ENCODE measurements at places on chromosomes 4 and X.

GRCh38 chr4:107147873-107148272 is 111.8 kb upstream of the DKK2 start:
- DNase-seq, result no peak

- DNase-seq, result no peak
Observed at GRCh38 chr4:109185548-109185947, 116.9 kb downstream of the COL25A1 start.

DNA sequence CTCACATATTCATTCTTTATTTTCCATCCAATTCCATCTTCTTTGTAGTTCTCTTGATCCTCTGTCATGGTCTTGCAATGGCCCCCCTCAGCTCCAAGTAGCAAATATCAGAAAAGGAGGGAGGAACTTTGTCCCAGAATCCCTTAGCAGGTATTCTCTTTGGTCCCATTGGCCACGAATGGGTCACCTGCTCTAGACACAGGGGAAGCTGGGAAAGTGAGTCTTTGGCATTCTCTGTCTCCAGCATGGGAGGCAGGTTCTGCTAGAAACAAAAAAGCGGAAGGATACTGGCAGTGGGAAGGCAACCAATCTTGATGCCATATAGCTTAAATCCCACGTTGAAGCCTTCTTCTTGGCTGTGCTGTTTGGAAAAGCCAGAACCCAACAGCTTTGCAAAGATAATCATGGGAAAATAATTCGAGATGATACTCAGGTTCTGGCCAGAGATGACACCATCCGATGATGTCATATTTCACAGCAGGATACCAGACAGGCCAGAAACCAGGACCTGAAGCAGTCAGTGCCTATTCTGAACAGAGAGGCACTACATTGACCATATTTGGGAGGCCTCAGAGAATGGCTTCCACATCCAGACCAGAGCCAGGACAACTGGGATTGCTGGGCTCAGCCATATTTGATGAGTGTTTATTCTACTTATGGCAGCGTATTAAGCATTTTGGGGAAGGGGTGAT is 110.4 kb upstream of the ATXN3L start:
- no peak for DNase-seq

GRCh38 chr4:181476508-181476890 is 766.7 kb upstream of the TENM3 start:
- no peak for DNase-seq

DNA sequence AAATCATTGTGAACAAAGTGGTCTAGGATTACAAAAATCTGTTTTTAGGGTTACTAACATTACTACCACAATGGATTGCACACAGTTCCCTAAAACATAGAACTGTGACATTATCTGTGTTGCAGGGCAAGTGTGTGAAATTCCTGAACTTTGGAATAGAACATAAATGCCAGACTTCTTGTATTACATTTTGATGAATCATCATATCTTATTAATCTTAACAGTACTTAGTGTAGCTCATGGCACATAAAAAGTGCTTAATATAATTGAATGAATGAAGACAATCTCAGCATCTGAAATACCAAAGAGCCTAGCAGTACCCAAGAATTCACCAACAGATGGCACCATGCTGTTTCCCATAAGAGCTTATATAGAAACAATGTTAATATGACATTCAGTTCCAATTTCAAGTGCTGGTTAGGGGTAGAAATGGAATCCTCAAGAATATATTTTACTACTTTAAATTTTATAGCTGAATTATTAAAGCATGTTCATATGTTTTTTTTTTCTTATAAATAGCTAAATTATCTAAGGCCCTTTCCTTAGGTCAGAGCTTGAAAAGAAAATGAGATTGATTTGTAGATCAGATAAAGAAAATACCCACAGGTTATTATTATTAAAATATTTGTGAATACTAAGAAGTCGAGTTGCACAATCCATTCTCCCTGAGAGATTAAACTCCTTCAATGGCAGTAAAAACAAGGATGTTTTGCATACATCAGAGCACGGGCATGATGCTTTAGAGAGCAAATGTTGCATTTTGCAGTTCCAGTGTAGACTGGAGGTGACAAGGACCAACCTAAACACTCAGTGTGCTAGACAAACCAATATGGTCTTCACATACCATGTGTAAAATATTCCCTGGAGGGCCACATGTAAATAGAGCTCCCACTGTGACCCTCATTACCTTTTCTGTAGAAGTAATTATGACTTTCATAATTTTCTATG is 25.7 kb upstream of the SHISA3 start:
- peak; percentile 2 for DNase-seq

DNA sequence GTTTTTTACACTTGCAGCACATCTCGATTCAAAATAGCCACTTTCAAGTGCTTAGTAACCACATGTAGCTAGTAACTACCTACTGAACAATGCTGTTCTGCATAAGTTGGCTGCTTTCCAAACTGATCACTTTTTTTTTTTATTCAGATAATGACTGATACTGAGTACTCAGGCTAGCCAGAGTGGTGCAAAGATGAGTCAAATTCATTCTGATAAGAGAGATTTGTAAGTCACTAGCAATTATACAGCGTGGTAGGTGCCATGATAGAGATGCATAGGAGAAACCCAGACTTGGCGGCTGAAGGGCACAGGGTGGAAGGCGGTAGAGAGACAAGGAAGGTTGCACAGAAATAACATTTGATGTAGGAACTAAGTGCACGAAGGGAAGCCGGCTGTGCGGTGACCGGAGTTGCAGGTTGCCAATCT is 357 bp upstream of the IGBP1 start:
- DNase-seq, result no peak

DNA sequence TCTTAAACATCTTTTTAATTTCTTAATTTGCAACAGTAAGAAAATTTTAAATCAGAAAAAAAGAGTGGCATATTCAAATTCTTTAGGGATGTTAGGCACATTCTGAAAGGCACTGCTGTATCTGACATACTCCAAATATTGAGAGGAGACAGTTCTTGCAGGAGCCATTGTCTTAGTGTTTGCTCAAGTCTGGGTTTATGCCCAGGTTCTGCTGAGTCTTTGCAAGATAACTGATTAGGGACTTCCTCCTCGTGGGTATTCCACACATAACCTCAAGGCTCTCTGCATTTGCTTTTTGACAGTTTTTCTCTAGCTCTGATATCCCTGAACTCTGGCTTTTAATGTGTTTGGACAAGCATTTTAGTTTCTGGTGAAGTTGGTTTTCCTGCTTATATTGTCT is 52.6 kb downstream of the RPS3A start:
- DNase-seq, result no peak

DNA sequence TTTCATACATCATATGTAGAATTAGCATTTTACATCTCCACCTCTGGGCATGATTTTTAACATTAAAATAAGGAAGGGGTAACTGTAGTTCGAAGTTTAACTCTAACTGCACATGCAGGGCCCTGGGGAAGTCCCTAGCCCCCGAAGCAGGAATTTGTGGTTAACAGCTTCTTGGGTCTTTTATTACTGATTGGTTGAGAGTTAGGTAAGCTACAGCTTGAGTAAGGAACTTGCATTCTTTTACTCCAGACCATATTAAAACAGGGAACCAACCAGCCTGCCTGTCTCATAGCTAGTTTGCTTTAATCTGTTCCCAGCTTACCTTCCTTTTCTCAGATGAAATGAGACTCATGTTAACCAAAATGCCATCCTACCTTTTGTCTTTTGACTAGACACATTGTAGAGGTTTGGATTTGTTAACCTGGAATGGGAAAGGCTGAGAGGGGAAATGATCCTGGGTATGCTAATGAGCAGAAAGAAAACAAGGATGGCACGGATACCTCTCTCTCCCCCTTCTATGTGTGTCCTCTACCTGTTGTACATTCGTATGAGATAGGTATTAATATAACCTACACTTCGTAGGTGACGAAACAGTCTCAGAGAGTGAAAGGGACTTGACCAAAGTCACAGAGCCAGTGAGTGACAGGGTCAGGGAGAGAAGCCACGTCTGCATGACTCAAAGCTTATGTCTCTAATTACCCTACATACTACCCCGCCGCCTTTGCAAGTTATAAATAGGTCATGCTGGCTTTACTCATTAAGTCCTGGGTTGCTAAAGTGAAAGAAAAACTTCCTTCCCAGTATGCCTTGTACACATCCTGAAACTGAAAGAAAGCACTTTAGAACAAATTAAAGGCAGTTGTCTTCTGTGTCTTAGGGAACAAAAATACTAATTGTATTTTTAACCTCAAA is 119.5 kb upstream of the AFF2 start:
- no peak for DNase-seq

- no peak for DNase-seq
Observed at GRCh38 chrX:23844502-23845138, 61.6 kb downstream of the SAT1 start.

DNA sequence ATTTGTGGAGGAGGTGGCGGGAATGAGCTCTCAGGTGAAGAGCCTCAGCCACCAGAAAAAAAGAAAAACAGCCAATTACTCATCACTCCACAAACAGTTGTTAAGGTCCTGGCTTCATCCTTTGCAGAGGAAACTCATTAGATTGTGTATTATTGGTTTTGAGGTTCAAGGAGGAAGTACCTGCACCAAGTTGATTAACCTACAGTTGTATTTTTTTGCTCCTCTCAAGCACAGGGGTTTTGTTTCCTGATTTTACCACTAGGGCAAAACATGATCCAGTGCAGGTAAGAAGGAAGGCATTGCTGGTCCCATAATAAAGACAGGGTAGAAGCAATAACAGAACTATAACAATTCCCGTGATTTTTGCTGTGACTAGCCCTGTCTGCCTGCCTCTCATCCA is 84.0 kb upstream of the QRFPR start:
- DNase-seq, result no peak

- DNase-seq, result no peak
Observed at GRCh38 chr4:20421603-20421985, 169.9 kb downstream of the SLIT2 start.

DNA sequence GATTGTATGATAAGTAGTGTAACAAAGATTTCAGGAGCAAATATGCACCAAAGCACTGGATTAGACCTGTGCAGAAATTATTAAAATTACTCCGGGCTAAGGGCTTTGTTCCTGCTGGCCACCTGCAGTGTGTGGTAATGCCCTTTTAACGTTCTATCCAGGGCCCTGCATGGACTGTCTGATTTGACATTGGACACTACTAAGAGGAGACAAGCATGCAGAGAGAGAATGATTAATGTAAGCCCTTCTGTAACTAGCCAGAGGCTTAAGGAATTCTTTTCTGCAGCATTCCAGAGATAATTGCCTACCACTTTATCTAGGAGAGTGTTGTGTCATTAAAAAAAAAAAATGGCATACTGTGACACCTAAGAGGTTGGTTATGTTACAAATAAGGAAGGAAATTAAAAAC is 117.0 kb downstream of the PCDH7 start:
- no peak for DNase-seq

GRCh38 chr4:22237155-22237751 is 278.6 kb downstream of the ADGRA3 start:
- DNase-seq, result no peak

DNA sequence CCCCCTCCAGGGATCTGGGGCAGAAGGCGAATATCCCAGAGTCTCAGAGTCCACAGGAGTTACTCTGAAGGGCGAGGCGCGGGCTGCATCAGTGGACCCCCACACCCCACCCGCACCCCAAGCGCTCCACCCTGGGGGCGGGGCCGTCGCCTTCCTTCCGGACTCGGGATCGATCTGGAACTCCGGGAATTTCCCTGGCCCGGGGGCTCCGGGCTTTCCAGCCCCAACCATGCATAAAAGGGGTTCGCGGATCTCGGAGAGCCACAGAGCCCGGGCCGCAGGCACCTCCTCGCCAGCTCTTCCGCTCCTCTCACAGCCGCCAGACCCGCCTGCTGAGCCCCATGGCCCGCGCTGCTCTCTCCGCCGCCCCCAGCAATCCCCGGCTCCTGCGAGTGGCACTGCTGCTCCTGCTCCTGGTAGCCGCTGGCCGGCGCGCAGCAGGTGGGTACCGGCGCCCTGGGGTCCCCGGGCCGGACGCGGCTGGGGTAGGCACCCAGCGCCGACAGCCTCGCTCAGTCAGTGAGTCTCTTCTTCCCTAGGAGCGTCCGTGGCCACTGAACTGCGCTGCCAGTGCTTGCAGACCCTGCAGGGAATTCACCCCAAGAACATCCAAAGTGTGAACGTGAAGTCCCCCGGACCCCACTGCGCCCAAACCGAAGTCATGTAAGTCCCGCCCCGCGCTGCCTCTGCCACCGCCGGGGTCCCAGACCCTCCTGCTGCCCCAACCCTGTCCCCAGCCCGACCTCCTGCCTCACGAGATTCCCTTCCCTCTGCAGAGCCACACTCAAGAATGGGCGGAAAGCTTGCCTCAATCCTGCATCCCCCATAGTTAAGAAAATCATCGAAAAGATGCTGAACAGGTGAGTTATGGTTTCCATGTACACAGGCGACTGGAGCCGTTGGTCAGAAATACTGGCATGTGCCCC is at the start of gene CXCL1:
Gene CXCL1, plus strand, starts transcription at position 264 of the 926 bp plus-strand sequence. Its CDS starts 78 bp downstream, at position 342.
- no peak for DNase-seq

- DNase-seq, result no peak
Observed at GRCh38 chr4:147366164-147366563, 114.7 kb upstream of the EDNRA start.

DNA sequence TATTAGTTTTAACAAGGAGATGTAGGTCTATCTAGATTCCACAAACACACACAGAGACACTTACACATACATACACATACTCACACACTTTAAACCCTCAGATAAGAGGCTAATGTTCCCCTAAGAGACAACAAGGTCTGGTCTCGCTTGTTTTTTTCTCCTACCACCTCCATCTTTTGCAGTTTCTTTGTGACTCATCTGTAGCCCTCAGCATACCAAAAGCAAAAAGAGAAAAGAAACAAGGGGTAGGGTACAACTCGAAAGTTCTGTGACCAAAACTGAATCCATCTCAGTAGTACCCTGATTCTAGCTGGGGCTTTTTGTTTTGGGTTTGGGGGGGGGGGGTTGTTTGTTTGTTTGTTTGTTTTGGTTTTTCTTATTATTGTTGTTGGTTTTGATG is 12.2 kb upstream of the EXOSC9 start:
- no peak for DNase-seq

DNA sequence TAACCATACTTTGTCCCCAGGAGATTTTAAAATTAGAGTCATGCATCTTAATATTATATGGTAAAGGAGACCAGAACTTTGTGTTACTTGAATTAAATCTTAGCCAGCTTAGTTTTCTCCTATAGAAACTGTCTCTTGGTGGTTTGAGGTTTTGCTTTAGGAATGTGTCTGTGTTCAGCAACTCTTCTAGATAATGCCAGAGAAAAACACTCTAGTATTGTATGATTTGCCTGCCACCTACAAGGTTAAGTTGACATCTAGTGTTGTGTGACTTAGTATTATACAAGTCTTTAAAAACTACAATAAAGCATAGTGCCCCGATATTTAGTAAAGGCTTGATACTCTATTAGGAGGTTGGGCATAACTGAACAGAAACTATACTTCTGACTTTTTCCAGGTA is 2.1 kb downstream of the UGT8 start:
- no peak for DNase-seq

DNA sequence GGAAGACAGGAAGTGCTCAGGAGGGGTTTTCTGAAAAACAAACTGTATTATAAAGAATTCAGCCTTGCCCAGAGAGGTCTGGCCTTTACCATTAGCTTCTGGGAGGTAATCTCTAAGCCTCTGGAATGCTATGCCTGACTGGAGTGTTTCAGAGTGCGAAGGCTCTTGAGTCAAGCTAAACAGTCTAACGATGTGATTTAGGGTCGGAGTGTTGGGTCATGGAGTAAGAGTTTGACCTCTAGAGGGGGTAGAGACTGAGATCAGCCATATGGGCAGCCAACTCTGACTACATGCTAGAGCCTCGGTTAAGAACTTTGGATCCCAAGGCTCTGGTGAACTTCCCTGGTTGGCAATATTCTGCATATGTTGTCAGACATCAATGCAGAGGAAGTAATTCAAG is 15.0 kb downstream of the BOD1L1 start:
- DNase-seq, result no peak
